ENCODE measurements at places on chromosomes 16 and 17.

DNA sequence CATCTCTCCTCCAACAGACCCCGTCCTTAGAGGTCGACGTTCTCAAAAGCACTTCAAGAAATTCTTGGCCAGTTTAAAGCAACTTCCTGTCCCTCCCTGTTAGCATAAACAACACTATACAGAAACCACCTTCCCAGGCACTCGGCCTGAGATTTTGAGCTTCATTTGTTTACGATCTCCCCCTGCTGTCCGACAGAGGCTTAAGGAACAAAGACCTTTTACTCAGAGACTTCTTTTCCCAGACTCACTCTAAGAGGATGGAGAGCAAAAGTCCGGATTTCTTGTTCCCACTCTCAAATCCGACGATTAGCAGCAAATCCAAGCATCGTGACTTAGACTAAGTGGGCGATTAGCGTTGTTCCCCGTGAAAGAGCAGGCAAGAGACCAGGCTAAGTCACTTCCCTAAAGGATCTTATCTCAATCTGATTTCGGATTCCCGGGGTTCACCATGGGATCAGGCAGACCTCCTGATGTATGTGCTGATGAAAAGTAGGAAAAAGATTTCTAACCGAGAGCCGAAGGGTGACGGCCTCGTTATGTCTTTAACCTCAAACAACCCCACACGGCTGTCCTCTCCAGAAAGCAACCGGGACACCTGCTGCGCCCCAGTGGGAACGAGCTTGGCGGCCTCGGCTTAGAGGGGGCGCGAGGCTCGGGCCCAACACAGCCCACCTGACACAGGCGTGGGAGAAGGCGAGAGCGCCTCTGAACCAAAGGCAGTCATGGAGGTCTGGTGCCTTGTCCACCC is 598 bp downstream of the INPP5K start:
- DNase-seq = peak; percentile 83

- DNase-seq = peak; percentile 89
Measured at GRCh38 chr17:31561469-31562375, 170.2 kb downstream of the RAB11FIP4 start.

DNA sequence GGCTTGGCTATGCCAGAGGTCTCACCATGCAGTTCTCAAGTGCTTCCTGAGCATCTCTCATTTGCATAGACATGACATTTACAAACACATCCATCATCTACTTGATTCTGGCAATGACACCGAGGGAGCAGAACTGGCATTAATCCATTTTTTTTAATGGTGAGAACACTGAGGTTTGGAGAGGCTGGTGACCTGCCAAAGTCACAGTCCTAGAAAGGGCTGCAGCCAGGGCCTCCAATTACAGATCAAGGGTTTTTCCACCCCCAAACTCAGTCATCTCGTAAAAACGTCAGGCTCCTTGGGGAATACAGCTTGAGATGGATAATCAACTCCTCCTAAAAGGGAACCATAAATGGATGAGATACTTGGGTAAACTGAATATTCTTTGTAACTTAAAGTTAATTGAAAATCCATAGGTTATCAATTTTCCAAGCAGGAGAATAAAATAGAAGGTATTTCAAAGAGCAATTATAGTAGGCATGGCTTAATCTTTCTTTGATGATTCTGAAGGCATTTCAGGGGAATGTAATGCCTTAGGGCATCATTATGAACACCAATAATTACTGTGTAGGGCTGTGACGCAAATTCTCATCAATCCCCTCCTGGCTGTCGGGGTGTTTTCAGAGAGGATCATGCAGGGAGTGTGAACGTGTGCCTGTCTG is 9.4 kb upstream of the MEOX1 start:
- DNase-seq = no peak

- DNase-seq = no peak
Measured at GRCh38 chr17:27339836-27340550, 46.1 kb downstream of the WSB1 start.

GRCh38 chr17:67546578-67547527 is 169.8 kb downstream of the PITPNC1 start:
- DNase-seq = peak; percentile 84

DNA sequence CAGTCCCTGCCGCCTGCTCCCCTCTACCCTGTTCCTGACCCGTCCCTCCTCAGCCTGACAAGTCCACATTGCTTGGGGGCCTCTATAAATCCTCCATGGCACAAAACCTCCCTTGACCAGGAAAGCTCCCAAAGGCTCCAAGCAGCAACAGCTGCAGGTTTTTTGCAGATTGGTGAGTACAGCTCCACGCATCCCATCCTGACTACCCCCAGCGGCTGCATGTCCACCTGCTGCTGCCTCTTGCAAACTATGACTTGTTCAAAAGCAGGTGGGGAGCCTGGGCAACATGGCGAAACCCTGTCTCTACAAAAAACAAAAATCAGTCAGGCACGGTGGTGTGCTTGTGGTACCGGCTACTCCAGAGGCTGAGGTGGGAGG is 122.8 kb downstream of the ANKRD11 start:
- no peak for DNase-seq

- peak; percentile 45 for DNase-seq
Measured at GRCh38 chr16:30958175-30959079, 873 bp downstream of the SETD1A start.

- DNase-seq = peak; percentile 93
Measured at GRCh38 chr17:78351449-78352006, 8.3 kb downstream of the SOCS3 start.

GRCh38 chr16:17348042-17348783 is 122.5 kb downstream of the XYLT1 start:
- DNase-seq = no peak

GRCh38 chr16:81556715-81557284 is 112.2 kb downstream of the CMIP start:
- DNase-seq = no peak

- no peak for DNase-seq
Measured at GRCh38 chr16:81527477-81528178, 83.0 kb downstream of the CMIP start.

DNA sequence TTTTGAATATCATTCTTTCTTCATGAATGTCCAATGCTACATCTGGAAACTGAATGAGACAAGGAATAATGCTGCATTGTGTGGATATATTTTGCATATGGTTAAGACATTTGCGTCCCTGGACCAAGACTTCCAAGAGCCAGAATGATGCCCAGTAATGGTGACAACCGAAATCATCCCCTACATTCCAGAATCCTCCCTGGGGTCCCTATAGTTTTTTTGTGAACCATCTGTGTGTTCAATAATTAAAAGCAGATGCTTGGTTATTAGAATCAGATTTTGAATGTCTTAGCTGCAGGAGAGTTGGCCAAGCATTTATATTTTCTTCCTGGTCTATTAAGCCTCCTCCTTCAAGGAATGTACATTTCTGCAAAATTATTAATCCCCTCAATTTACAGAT is 426.7 kb upstream of the CDH8 start:
- DNase-seq = no peak

- DNase-seq = no peak
Measured at GRCh38 chr16:51416926-51417325, 265.9 kb upstream of the SALL1 start.

DNA sequence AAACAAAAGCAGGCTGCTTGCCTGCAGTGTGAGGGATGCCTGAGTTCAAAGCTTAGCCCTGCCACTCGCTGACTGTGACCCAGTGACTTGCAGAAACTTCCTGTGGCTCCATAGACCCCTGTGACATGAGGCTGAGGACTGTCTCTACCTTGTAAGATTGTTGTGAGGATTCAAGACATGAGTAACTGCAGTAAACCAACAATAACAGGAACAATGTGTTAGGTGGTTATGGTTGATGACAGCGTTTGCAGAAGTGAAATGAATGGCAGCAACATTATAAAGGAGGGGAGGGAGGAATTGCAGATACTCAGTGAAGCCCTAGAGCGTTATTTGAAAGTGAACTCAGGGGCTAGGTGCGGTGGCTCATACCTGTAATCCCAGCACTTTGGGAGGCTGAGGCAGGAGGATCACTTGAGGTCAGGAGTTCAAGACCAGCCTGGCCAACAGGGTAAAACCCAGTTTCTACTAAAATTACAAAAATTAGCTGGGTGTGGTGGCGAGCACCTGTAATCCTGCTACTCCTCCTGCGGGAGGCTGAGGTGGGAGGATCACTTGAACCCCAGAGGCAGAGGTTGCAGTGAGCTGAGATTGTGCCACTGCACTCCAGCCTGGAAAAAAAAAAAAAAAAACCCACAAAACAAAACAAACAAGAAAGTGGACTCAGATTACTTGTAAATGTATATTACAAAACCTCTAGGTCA is 33.5 kb upstream of the EMP2 start:
- peak; percentile 16 for DNase-seq

Measured in inflammatory macrophage treated with lipopolysaccharide for 4 hours (primary cell).